Activated T-helper 17 cell treated with anti-CD3 and anti-CD28 coated beads, Interleukin-2, amount 50 U/mL, for 72 hours (primary cell): ENCODE measurements at places on chromosomes 6 and 20. TPM values are rescaled to one million over a fixed set of nuclear protein-coding genes. Genes with fewer than 3 reads are reported as not detected.

- ATAC-seq: no peak
Measured at GRCh38 chr6:19312241-19312978, 524.8 kb upstream of the ID4 start.

FOXQ1 gene
- total RNA-seq: not detected

DNA sequence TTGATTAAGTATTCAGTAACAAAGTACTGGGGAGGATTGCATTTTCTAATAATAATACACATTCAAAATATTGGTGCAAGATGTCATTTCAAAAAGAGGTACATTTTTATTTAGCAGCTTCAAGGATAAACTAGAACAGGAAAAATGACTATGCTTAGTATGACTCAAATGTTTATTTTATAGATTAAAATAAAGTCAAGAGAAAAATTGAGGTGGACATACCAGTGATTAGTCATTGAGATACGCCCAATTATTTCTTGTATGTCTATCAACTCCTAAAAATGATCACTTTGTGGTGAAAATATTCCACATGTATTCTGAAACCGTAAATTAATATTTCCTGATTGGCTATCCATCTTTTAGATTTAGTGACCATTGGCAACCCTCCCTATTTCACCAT lies 96.7 kb downstream of the PHF3 start:
- no peak for ATAC-seq

GRCh38 chr6:85255661-85256060 lies 194.2 kb upstream of the NT5E start:
- ATAC-seq: no peak

GRCh38 chr20:23444859-23445258 lies 5.4 kb downstream of the CSTL1 start:
- ATAC-seq: no peak

DNA sequence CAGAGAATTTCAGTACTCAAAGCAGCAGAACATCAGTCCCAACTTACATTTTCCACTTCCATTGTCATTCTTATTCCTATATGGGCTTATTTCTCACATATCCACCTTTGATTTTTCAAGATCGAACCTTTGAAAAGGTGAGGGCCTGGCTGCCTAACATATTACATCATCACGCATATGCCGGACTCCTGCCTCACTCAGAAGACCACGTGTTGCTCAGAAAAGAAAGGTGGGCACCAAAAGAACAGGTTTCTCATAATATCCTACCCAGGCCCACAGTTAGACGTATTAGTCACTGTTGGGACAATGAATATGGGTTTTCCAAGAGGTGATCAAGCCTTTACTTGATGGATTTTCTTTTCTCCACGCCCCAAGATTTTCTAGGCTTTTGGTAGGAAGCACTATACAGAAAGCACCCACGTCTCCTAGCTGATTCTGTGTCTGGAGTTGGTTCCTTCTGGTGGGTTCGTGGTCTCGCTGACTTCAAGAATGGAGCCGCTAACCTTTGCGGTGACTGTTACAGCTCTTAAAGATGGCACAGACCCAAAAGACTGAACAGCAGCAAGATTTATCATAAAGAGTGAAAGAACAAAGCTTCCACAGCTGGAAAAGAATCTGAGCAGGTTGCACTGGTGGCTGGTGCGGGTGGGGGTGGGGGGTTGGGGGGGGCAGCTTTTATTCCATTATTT lies 168.9 kb downstream of the ATXN1 start:
- ATAC-seq: no peak

DEFB127 gene
- total RNA-seq: not detected

- ATAC-seq: no peak
Measured at GRCh38 chr6:45054610-45055009, 273.5 kb upstream of the RUNX2 start.

DNA sequence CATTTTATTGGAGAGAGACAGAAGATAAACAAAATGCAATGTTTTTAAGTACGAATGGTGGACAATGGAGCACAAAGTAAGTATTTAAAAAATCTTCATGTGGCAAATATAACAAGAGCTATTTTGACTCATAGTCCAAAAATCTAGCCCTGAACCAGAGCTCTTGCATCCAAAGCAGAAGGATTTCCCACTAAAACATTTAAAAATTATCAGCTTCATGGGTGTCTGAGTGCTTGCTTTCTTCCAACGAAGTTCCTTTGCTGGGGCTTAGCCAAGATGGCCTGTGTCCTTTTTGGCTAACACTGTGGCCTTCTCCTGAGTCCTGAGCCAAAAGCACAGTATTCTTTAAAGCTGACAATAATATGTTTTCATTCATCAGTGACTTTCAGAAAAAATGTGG lies 161.7 kb downstream of the RIMS1 start:
- ATAC-seq: no peak

TRMT6 gene
- 43.2 TPM for total RNA-seq

CPXM1 gene
- 0.63 TPM for total RNA-seq

GRCh38 chr6:43771858-43772680 lies 2.1 kb downstream of the VEGFA start:
- peak; percentile 26 for ATAC-seq

- ATAC-seq: no peak
Measured at GRCh38 chr6:144477396-144477795, 192.3 kb downstream of the UTRN start.

- ATAC-seq: no peak
Measured at GRCh38 chr6:56889492-56889891, 65.4 kb upstream of the BEND6 start.

CCM2L gene
- not detected for total RNA-seq

- ATAC-seq: no peak
Measured at GRCh38 chr6:169428532-169428931, 174.9 kb upstream of the THBS2 start.

GRCh38 chr6:105459049-105459448 lies 56.2 kb upstream of the PREP start:
- peak; percentile 84 for ATAC-seq

MRS2 gene
- 27.3 TPM for total RNA-seq

DNA sequence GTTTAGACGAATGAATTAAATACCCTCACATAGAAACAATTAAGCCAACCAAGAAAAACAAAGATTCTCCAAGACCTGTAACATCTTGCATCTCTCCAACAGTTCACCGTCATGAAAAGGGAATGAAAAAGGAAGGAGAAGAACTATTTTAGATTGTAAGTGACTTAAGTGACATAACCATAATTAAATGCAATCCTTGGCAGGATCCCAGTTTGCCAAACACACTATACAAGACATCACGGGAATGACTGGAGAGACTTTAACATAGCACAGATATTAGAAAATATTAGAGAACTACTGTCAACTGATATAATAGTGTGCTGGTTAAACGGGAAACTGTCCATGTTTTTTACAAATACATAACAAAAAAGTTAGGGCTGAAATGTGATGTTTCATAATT lies 22.2 kb downstream of the EPB41L2 start:
- no peak for ATAC-seq

SIM1 gene
- total RNA-seq: not detected

GRCh38 chr20:18288749-18289267 lies 481 bp downstream of the ZNF133 start:
- ATAC-seq: no peak

MATN4 gene
- total RNA-seq: 0.66 TPM

KCNK5 gene
- 6.1 TPM for total RNA-seq

DNA sequence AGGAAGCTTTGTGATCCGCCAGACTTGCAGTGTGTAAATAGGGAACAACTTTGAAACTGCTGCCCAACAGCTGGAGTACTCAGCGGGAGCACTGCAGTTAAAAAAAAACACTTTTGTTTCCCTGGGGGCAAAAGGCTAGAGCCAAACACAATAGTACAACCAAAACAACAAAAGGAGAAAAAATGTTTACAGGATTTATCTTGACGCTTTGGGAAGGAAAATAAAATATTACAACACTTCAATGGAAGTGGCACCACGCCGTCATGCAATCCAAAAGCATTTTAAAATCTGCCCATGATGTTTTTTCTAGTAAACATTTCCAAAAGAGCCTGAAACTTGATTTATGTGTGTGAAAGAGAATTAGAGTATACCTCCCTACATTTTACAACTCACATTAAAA lies 26.0 kb downstream of the PTPRK start:
- ATAC-seq: no peak

DNA sequence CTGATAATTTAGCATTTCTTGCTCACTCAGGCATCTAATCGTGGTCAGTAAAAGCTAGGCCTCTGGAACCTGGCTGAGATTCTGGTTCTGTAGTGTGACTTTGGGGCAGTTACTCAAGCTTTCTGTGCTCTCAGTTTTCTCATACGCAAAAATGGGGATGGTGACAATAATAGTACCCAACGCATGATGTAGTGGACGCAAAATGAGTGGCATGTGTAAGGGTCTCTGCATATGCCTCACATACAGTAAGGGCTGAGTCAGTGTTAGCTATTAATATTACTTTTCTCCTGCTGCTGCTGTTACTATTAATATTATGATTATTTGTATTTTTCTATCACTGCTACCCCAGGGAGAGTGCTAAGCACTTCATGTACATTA lies 686 bp downstream of the GINS1 start:
- ATAC-seq: no peak

APOM gene
- 0.76 TPM for total RNA-seq

- peak; percentile 71 for ATAC-seq
Measured at GRCh38 chr6:11460837-11461661, 76.5 kb upstream of the TMEM170B start.

CST1 gene
- not detected for total RNA-seq

DNA sequence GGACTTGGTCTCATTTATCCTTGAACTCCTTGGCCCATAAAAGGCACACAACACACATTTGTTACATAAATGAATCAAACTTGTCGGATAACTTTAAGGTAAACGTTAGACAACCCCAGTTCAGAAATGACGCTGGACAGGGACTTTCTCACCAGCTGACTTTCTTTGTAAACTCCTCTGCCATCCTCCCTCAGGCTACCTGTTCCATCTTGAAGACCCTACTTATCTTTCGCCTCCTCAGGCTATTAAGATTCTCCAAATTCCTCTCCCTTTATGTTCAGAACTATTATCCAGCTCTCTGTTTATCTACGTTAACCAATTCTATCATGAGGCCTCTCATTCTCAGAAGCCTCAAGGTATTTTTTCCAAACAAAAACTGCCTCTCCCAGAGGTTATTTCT lies 47.7 kb upstream of the KIF16B start:
- ATAC-seq: no peak

DNA sequence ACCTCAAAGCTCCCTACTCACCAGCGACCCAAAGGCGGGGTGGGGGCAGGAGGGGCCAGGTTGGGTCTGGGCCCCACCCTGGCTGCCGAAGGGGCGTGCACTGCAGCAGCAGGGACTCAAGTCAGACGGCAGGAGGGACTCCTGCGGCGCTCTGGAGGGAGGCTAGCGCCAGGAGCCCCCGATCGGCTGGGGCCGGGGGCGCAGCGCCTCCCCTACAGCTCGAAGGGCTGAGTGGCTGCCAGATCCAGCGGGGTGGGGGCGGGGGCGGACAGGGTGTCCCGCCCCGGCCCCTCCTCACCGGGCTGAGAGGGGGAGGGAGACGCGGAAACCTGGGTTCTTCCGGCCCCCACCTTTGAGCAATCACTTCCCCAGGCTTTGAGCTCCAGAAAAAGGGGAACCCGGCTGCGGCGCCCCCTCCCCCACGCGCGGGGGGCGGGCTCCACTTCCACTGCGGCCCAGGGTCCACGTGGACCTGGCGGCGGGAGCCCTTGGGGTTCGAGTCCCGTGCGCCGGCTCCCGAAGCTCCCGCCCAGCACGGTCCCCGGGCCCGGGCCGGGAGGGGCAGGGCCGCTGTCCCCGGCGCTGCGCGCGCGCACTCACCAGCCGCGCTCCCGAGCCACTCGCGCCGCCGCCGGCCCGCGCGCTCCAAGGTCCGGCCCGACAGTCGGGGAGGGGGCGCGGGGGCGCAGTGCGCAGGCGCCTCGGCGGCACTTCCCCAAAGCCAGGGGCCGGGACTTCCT lies at the start of gene RGS19:
TSS of gene RGS19 (minus strand) at position 246 of the 740 bp plus-strand sequence. CDS start 2,632 bp downstream, outside the sequence.
- ATAC-seq: peak; percentile 63

GRCh38 chr6:159963111-159963510 lies 5.8 kb upstream of the IGF2R start:
- ATAC-seq: no peak

DNA sequence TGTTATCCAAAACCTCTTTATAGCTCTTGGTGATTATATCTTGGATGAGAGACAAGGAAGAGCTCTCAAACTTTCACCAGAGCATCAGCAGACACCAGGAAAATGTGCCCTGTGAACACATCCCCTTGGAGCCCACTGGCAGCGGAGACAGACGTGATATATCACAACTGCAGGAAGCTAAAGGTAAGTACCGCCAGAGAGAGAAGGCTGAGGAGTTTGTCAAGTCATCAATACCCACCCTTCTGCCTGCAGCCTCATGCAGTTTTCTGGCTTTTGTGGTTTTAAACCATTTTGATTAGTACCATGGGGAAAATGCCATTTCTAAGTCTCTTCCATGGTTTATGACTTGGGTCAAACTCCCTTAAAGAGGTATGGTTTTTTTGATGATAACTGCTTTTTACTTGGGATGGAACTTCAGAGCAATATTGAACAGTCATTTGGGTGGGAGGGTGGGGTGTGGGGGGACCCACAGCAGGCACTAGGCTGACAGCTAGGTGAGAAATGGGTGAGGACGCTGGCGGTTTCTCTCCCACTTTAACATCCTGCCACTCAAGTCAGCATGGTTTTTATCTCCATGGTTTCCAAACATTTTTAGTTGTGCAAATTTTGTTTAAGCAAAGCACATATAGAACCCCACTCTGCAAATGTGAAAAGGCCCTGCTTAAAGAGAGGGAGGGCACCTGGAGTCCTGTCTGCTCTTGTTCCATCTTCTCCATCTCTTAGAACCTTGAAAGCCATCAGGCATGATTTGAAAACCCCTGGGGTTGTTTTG lies 108.4 kb downstream of the SCML4 start:
- no peak for ATAC-seq

DNA sequence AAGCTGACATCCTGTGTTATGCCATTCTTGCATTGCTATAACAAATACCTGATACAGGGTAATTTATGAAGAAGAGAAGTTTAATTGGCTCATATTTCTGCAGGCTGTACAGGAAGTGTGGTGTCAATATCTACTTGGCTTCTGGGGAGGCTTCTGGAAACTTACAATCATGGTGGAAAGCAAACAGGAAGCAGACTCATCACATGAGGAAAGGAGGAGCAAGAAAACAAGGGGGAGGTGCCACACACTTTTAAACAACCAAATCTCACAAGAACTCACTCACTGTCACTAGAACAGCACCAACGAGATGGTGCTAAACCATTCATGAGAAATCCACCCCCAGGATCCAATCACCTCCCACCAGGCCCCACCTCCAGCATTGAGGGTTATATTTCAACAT lies 143.1 kb upstream of the GGTLC1 start:
- ATAC-seq: peak; percentile 26

GRCh38 chr20:17860301-17861197 lies 108.0 kb downstream of the SNX5 start:
- no peak for ATAC-seq

GRCh38 chr6:42095776-42096541 lies 45.6 kb downstream of the TAF8 start:
- ATAC-seq: no peak

DNA sequence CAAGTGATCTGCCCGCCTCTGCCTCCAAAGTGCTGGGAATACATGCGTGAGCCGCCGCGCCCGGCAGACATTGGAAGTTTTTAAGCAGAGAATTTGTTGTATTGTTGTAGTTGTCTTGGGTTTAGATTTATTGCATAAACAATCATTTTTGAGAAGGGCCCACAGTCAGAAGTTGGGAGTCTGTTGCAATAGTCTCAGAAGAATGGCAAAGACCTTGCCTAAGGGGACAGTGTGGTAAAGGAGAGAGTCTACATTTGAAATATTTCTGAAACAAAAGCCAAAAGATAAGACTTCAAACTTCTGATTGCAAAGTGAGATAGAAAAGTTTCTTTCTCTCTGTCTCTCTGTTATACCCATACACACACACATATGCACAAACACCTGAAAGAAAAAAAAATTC lies 22.5 kb downstream of the HFE start:
- no peak for ATAC-seq
